Stimulated activated CD4-positive, alpha-beta T cell treated with anti-CD3 and anti-CD28 coated beads, Interleukin-1b, Interleukin-23, amount 100 ng/mL, for 48 hours (primary cell): ENCODE measurements at places on chromosomes 12 and 14.

GRCh38 chr12:30108666-30109065 lies 324.9 kb upstream of the TMTC1 start:
- DNase-seq, result no peak

DNA sequence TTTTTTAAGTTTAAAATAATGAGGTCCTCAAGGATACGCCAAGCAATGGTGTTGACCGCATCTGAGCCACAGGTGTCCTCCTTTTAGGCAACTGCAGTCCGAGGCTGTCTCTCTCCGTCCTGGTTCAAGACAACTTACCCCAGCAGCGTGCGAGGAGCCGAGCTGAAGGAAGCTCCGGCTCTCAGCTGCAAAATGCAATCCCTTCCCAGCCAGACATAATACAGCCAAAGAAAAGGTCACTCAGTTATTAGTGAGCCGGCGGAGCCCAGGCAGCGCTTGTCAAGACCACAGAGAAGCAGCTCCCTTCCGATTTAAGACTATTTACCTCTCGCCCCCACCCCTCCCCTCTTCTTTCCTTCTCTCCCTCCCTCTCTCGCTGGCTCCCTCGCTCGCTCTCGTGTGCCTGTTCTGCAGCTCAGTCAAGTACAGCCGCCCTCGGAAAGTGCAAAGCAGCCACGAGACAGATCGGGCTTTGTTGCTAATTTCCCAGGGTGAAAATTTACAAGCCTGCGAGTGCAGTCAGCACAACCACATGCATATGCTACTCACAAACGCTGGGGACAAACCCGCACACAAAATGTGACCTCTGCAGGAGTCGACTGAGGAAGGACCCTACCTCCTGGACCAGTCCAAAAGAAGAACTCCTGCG lies 363 bp upstream of the LMO3 start:
- DNase-seq, result no peak

- no peak for DNase-seq
Measured at GRCh38 chr14:34211732-34212131, 250.3 kb downstream of the SPTSSA start.

- no peak for DNase-seq
Measured at GRCh38 chr12:8899830-8900229, 14.5 kb upstream of the PHC1 start.

DNA sequence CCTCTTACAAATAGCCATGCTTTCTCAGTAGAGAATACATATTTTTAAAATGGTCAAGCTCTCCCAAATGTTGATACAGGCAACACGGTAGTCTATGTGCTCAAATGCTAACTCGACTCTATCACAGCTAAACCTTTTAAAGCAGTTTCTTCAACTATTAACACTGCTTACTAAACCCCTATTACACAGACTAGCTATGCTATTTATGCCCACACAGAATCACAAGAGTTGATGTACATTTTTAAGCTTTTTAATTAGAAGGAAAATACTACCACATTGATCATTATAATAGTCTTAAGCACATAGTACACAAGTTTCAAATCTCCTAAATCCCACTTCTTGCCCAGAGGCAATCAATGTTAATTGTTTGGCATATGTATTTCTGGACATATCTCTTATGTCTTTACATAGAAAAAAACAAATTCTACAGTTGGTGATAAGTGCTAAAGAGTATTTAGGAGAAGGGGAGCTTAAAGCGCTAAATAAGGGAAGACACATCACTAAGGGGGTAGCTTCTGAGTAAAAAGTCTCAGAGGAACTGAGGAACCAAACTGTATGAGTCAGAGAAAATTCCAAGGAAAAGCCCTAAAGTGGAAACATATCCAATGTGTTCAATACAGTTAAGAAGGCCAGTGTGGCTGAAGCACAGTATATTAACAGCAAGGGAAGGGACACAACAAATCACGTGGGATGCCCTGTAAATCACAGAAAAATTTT lies 13.7 kb downstream of the HNRNPC start:
- no peak for DNase-seq
